ENCODE measurements at places on chromosomes 3 and 15. TPM values are rescaled to one million over a fixed set of nuclear protein-coding genes. Genes with fewer than 3 reads are reported as not detected.

DNA sequence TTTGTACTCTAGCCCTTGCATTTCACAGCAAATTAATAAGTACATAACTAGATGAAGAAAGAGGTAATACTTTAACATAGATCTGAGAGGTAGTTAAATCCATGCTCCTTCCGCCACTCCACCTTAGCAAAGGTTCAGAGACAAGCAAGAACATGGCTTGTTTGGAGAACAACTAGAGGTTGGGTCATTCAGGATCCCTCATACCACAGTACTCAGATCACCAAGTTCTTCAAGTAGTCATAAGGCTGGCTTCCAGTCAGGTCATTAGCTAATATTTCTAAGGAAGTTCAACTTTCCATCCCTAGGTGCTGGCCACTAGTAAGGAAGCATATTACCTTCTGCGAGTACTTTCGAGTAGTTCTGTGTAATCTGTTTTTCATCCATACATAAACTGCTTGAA is 44.1 kb downstream of the CD200R1 start:
- no peak for DNase-seq

The CYP1A1 gene
- total RNA-seq, result 0.30 TPM

GRCh38 chr3:143824735-143825385 is 23.4 kb downstream of the SLC9A9 start:
- DNase-seq, result no peak

GRCh38 chr3:71153713-71154112 is 429.8 kb downstream of the FOXP1 start:
- no peak for DNase-seq

The DNAH1 gene
- 1.9 TPM for total RNA-seq

- no peak for DNase-seq
These were observed 44.1 kb upstream of the WWTR1 start for GRCh38 chr3:149701977-149702350.

DNA sequence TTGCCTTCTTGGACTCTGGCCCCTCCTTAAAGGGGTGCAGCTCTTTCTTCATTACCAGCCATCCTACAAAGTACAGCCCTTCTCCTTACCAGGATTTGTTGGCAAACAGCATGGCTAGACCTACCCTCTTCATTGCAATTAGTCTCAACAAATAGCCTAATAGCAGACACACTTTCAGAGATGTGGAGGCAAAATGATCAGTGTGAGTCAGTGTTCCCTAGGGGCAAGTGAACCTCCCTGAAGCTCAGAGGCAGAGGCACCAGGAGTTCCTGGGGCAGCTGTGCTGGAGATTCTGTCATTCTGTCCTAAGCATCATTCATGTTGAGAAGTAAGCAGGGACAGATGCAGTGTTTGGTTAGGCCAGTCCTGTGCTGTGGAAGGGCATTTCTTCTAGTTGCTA is 14.6 kb upstream of the MECOM start:
- DNase-seq, result no peak

Measured in Right ventricle myocardium superior (tissue), 1 donor.